NCI-H2081 (cell line): ENCODE measurements at places on chromosomes 12 and 14.
A peak's percentile ranks its signal among the peaks of the same experiment; 100 is the strongest.

DNA sequence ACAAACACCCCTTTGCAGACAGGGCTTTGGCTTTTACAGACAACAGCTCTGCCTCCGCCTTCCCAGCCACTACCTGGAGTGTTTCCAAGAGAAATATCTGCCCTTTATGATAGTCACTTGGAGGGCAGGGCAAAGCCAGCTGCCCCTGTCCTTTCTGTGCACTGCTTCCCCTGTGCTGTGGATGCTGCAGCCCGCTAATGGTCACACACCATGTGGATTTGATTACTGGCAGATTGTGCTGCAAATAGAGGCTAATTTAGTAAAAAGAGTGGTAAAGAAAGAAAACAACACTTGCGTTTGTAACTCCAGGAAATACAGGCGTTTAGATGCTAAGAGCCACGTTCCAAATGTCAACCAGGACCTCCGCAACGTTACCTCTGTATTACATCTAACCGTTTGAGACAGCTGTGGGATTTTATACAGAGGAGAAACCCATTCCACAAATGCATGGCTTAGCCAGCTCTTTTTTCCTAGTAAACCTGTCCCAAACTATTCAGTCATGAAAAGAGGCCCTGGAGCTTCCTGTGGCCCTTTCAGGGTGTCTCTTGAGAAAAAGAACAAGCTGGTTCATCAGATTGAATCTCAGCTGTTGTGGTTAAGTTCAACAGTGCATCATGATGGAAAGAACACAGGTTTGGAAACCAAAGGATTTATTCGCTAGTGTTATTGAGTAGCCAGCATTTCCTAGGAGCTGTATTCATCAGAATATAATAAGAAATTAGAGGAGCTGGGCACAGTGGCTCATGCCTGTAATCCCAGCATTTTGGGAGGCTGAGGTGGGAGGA, 30.1 kb upstream of the PWP1 start:
- DNase-seq: peak; percentile 67

GRCh38 chr12:72790273-72790672, 518.1 kb downstream of the TRHDE start:
- DNase-seq: no peak

DNA sequence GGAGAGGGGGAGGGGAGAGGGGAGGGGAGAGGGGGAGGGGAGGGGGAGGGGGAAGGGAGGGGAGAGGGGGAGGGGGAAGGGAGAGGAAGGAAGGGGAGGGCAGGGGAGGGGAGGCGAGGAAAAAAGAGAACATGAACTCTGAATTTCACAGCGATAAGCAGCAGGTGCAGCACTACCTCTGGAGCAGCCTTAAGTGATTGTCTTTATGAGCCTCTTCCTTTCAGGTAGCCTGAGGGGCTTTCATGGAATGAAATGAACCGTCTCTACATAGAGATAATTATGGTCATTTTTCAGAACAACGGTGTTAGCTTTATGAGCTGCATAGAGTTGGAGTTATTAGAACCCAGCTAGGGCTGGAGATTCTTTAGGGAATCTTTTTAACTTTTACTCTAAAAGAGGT, 18.1 kb upstream of the PTCSC3 start:
- DNase-seq: peak; percentile 91

DNA sequence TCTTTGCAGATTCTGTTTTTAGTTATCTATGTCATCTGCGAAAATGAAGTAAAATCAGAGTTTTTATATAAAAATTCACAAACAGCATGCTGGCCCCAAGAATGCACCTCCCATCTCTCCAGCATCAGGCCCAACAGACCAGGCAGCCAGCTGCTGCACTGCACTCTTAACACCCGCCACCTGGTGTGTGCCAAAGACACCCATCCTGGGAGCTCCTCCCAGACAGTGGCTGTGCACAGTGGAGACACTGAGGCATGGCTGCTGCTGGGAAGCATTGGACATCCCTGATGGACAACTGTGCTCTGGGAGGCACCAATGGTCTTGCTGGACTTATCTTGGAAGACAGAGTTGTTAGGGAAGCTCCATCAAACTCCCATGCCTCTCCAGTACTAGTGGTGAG, 817.2 kb downstream of the TMEM121 start:
- DNase-seq: no peak

GRCh38 chr12:116856729-116857128, 24.5 kb downstream of the HRK start:
- DNase-seq: no peak

DNA sequence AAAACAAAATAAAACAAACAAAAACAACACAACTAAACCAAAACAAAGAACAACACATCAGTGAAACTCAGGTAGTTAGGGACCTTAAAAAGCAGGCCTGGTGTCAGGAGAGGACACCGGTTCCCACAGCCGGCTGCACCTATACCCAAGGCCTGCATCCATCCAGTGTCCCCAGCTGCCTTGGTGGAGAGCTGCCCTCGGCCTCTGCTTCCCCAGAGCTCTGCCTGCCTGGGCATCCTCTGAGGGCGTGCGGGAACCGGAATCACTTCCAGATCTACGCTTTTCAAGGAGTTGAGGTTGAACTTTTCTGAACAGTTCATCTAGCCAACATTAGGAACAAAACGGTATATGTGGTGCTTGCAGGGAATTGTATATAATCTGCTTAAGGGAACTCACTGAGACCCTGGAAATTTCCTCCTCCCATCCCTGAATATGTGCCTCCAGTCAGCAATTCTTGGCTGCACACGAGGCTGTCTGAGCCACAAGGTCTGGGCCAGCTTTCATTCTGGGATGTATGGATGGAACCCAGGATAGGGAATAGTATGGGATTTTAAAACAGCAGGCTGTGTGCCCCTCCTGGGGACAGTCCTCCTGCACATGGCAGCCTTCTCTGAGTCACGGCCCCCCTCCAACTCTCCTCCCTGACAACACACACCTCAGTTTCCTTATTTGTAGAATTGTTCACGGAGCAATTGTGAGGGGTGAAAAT, 319.0 kb upstream of the RTL1 start:
- DNase-seq: no peak

DNA sequence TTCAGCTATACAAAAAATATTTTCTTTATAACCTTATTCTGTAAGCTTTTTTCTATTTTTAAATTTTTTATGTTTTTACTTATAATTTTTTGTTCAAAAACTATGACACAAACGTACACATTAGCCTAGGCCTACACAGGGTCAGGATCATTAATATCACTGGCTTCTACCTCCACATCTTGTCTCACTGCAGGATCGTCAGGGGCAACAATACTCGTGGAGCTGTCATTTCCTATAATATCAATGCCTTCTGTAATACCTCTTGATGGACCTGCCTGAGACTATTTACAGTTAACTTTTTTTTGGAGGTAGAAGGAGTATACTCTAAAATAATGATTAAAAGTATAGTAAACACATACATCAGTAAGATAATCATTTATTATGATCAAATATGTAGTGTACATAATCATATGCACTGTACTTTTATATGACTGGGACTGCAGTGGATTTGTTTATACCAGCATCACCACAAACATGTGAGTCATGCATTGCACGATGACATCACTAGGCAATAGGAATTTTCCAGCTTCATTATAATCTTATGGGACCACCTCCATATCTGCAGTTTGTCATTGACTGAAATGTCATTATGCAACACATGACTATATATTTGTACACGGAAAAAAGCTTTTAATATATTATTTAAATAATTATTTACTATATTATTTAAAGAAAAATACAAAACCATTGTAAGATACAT, 18.5 kb upstream of the PMCH start:
- DNase-seq: no peak

DNA sequence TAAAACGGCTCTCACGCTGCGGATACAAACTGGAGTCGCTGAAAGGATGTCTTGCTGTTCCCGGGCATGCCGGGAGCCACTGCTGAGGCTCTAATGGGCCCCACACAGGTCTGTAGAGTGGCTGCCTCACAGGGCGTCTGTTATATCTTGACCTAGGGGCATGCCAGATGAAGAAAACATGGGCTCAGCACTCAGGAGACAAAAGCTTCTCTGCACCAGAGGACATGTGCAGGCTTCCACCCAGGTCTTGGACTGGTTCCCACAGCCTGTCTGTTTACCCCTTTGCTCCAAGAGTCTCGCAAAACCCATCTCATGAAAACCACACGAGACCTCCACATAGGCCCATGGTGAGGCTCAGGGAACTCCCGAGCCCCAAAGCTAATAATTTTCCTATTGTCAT, 134.2 kb downstream of the RPS29 start:
- no peak for DNase-seq

- DNase-seq: no peak
Observed at GRCh38 chr12:130053651-130054069, 108.6 kb upstream of the FZD10 start.

DNA sequence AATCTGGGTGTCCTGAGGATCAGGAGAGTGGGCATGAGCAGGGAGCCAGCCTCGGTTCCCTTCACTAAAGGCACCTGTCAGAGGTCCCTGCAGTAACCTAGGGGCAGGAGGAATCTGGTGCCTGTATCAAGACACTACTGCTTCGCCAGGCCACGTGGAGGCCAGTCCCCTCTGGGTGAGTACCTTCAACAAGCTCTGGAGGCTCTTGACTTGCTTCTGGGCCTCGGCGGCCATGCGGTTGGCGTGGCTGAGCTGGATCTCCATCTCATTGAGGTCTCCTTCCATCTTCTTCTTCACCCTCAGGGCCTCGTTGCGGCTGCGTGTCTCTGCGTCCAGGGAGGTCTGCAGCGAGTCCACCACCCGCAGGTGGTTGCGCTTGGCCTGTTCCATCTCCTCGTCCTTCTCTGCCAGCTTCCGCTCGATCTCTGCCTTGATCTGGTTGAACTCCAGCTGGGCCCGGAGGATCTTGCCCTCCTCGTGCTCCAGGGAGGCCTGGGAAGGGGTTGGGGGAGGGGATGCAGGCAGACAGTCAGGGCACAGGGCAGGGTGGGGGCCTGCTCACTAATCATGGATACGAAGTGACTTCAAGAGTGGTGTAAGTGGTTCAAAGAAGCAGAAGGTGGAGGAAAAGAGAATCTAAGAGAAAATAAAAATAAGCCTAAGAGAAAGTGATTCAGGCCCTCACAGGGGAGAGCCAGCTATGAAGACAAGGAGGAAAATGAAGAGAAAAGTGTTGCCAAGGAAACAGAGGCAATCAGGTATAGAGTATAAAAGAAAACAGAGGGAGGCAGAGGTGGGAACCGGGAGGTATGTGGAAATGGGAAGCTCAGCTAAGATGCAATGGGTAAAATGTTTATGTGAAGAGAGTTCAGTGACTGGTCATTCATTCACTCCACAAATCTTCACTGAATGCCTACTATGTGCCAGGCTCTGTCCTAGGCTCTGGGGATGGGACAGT, 8.0 kb upstream of the MYH6 start:
- no peak for DNase-seq

GRCh38 chr12:130685250-130685787, 30.8 kb downstream of the RIMBP2 start:
- DNase-seq: no peak

DNA sequence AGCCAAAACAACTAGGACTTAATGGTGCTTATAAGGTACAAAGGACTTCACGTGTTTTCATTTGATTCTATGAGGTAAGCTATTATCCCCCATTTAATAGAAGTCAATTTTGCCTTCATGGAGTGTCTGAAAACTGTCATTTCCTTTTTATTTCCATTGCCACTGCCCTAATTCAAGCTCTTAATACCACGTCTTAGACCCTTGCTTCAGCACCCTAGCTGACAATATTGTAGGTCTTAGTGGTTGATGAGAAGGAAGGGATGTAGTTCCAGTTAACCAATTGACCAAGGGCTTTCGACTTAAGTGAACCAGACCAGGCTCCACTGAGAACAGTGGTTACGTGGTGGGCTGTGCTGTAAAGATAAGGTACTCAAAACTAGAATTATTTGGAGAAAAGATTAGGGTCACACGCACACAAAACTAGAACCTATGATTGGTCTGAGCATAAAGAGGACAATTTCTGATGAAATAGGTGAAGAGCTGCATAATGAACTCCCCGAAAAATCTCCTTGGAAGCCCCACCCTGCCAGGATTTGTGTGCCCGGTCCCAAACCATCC, 9.6 kb upstream of the ASIC1 start:
- DNase-seq: no peak

- DNase-seq: no peak
Observed at GRCh38 chr14:69694730-69695281, 72.1 kb upstream of the SRSF5 start.

DNA sequence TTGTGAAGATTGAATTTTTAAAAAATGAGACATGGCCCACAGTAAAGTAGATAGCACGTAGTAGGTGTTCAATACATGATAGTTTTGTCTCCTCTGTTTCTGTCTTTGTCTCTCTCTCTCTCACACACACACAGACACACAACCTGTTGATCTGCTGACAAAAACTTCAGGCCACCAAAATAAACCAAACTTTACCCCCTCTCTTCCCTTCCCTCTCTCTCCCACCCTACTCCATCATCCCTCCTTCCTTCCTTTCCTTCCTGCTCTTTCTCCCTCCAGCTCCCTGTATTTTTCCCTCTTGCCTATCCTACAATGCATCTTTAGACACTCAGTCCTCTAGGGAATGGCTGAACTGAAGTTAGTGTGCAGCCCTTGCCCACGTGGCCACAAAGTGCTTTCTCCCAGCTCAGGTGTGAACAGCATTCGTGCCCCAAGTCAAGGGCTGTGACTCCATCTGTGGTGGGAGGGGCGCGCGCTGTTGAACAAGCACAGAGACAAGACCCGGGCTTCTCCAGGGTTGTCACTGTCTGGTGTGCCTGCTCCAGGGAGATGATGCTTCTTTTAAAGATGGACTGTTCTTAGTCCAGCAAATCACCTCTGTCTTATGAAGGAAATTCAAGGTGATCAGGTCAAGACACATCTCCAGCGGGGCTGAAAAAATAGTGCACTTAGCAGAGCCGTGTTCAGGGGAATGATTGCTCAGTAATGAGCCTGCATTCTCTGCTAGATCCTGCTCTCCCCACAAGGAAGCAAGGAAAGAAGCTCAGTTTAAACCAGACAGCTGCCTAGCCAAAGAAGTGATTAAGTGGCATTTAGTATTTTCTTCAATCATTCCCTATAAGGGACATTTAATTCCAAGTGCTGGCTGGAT, 75.3 kb downstream of the WSCD2 start:
- DNase-seq: no peak

DNA sequence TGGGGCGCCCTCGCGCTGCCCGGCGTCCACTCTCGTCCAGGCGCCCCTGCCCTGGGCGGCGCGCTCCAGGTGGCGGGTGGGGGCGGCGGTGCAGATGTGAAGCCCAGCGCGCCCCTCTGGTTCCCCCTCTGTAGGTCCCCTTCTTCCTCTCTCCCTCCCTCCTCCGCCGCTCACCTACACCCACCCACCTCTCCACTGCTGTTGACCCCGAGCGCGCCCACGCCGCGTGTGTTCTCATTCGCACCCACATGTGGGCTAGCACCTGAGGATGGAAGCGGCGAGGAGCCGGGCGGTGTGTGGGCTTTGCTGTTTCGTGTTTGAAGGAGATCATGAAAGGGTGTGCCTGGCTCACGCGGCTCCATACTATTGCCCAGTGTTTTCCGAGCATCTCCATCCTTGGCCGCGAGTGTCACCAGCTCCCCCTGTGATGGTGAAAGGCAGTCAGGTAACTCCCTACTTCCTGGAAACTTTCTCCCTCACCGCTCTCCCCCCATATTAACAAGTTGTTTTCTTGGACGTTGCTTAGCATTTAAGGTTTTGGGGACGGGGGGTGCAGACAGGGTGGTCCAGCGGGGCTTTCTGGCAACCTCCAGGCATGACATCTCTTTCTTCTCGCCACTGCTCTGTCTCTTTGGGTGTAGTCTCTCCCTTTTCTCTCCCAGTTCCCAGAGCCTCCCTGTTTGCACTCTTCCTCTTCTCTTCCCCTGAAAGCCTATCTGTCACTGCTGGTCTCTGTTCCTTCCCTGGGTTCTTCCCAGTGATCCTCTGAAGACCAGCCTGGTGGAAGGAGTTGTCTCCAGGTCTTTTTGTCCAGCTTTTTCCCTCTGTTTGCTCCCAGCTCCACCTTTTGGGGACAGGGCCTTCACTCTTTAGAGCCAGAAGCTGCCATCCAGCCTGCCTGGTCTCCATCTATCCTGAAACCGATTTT, 1.6 kb downstream of the CACNA1C start:
- no peak for DNase-seq
